ENCODE measurements at places on chromosomes 2 and 18. TPM values are rescaled to one million over a fixed set of nuclear protein-coding genes. Genes with fewer than 3 reads are reported as not detected.

GRCh38 chr2:202327858-202328257 is 48.3 kb upstream of the BMPR2 start:
- H3K4me1 ChIP-seq = peaks cover 9% of the 10 kb centered on the region
- no peak overlapping the region for H3K4me3 ChIP-seq
- H3K36me3 ChIP-seq = no peaks in the 10 kb centered on the region
- peak; percentile 42 for DNase-seq
- H3K27ac ChIP-seq = no peak overlapping the region

DNA sequence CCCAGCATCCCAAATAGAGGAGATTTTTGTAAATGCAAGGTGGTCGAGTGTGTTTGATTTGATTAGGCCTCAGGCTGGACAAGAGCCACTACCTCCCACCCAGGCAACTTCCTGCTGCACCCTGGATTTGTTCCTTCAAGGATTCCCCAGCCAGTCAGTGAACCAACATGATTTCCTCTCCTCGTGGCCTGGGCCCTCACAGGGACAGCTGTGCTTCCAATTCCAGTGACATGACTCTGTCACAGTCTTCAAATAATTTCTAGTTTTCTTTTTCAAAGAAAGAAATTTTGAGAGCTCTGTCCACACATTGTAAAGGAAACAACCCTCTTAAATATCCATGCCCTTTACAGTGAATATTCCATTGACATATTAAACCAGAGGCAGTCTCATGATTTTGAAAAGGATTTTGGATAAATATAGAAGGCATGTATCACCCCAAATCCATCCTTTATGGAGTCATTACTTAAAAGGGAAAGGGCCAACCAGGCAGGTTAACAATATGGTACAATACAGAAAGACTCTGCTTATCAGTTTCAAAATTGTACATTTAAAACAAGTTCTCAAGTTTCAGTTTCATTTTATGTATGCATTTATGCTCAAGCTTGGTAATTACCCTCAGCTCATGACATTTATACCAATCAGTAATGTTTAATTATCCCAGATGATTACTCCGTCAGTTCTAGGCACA is 121.3 kb upstream of the FOSL2 start:
- DNase-seq = no peak
- no peaks in the 10 kb centered on the region for H3K27me3 ChIP-seq
- no peaks in the 10 kb centered on the region for H3K36me3 ChIP-seq
- no peak overlapping the region for H3K4me3 ChIP-seq
- peaks cover 28% of the 10 kb centered on the region for H3K4me1 ChIP-seq
- no peak overlapping the region for H3K27ac ChIP-seq

Gene IL36G
- not detected for polyA plus RNA-seq

Gene DNAJC5G
- polyA plus RNA-seq = 1.4 TPM

DNA sequence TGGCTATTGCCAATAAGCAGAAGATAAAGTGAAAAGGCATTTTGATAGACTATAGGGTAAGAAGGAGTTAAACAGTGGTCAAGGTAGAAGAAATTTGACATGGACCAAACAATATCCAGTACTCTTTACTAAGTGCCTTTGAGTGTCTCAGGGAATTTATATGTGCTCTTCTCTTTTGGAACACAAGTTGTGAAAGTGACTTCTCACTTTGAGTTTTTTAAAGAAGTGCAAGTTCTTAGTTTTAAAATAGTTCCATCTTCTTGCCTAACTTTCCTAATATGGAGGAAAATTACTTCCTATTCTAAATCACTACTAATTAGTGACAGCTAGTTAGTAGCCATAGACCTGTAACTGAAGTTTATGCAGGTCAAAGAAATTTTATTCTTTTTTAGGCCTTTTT is 63.4 kb downstream of the AFTPH start:
- no peak overlapping the region for H3K4me3 ChIP-seq
- no peak for DNase-seq
- no peak overlapping the region for H3K27ac ChIP-seq

Gene GNAL
- polyA plus RNA-seq = 0.07 TPM

DNA sequence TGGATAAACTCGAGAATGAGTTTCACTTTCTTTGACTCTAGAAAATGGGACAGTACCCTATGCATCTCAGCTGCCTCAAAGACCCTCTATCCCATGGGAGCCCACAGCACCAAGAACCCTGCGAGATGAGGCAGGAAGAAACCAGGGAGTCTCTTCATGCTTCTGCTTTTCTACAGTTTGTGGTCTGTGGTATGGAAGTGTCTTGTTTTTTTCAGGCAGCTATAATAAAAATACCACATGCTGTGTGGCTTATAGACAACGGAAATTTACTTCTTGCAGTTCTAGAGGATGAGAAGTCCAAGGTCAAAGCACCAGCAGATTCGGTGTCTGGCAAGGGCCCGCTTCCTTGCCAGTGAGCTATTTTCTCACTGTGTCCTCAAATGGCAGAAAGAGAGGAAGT is 257.9 kb downstream of the SUCLG1 start:
- no peaks in the 10 kb centered on the region for H3K27me3 ChIP-seq
- H3K27ac ChIP-seq = no peak overlapping the region
- H3K4me1 ChIP-seq = no peaks in the 10 kb centered on the region
- H3K4me3 ChIP-seq = no peak overlapping the region
- no peak for DNase-seq

- H3K4me3 ChIP-seq = no peak overlapping the region
- no peak for DNase-seq
- H3K27me3 ChIP-seq = no peaks in the 10 kb centered on the region
Measured at GRCh38 chr2:145021962-145022665, 502.2 kb upstream of the ZEB2 start.

Gene CABYR
- 6.1 TPM for polyA plus RNA-seq

- no peak for DNase-seq
- no peak overlapping the region for H3K4me3 ChIP-seq
- H3K36me3 ChIP-seq = no peaks in the 10 kb centered on the region
- H3K27ac ChIP-seq = no peak overlapping the region
- no peaks in the 10 kb centered on the region for H3K4me1 ChIP-seq
Measured at GRCh38 chr2:200155652-200156051, 150.8 kb upstream of the SPATS2L start.

- no peaks in the 10 kb centered on the region for H3K27me3 ChIP-seq
- no peaks in the 10 kb centered on the region for H3K4me1 ChIP-seq
- no peak overlapping the region for H3K27ac ChIP-seq
- H3K36me3 ChIP-seq = peaks cover 2% of the 10 kb centered on the region
- no peak for DNase-seq
Measured at GRCh38 chr18:57027190-57027708, 119.6 kb upstream of the BOD1L2 start.

GRCh38 chr2:177207101-177207500 is 5.5 kb upstream of the HNRNPA3 start:
- DNase-seq = no peak
- H3K4me3 ChIP-seq = no peak overlapping the region
- H3K27me3 ChIP-seq = no peaks in the 10 kb centered on the region
- no peaks in the 10 kb centered on the region for H3K36me3 ChIP-seq

Gene ACVR1C
- polyA plus RNA-seq = 0.03 TPM

GRCh38 chr2:44169155-44169898 is 652 bp downstream of the PPM1B start:
- peak; percentile 68 for DNase-seq
- peaks cover 15% of the 10 kb centered on the region for H3K4me1 ChIP-seq
- peak overlapping the region; percentile 59 for H3K4me3 ChIP-seq
- peak overlapping the region; percentile 56 for H3K27ac ChIP-seq

All from endothelial cell of umbilical vein (primary cell).